ENCODE measurements at places on chromosomes 3 and 15. TPM values are rescaled to one million over a fixed set of nuclear protein-coding genes. Genes with fewer than 3 reads are reported as not detected.

Gene TF
- 10.7 TPM for total RNA-seq

Gene PTPN9
- 16.0 TPM for total RNA-seq

Gene PPARG
- total RNA-seq: 14.9 TPM

Gene TPRG1
- 5.2 TPM for total RNA-seq

Gene RASA2
- total RNA-seq: 6.3 TPM

Gene MYD88
- 12.7 TPM for total RNA-seq

Gene DAZL
- total RNA-seq: not detected

Gene EPHB1
- total RNA-seq: 0.97 TPM

Gene DHX30
- 51.3 TPM for total RNA-seq

Gene HHLA2
- total RNA-seq: not detected

Data from right cardiac atrium (tissue), 5 donors.